ENCODE measurements at places on chromosomes 12 and 14. TPM values are rescaled to one million over a fixed set of nuclear protein-coding genes. Genes with fewer than 3 reads are reported as not detected.

DNA sequence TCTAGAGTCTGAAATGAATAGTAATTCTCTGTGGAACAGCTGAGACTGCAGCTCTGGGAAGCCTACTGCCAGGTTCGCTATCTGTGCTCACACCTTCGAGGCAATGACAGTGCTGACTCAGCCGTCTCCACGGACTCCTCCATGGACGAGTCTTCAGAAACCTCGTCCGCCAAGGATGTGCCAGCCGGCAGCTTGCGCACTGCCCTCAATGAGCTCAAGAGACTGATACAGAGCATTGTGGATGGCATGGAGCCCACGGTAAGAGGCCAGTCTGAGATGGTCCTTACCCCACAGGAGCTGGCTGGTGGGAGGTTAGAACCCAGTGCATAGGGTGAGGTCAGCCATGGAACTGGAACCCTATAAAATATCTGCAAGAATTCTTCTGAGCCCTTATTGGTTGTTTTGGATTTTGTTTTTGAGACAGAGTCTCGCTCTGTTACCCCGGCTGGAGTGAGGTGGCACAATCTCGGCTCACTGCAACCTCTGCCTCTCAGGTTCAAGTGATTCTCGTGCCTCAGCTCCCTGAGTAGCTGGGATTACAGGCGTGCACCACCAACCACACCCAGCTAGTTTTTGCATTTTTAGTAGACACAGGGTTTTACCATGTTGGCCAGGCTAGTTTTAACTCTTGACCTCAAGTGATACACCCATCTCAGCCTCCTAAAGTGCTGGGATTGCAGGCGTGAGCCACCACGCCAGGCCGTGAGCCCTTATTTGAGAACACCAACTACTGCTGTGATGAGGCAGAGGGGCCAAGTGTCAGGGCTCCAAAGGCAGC is 43.9 kb downstream of the RAB35 start:
- DNase-seq, result no peak

The P2RX2 gene
- not detected for total RNA-seq

The OR6C70 gene
- total RNA-seq, result not detected

The LRFN5 gene
- total RNA-seq, result not detected
